Cardiac fibroblast (primary cell): ENCODE measurements at places on chromosomes 2 and 18.

DNA sequence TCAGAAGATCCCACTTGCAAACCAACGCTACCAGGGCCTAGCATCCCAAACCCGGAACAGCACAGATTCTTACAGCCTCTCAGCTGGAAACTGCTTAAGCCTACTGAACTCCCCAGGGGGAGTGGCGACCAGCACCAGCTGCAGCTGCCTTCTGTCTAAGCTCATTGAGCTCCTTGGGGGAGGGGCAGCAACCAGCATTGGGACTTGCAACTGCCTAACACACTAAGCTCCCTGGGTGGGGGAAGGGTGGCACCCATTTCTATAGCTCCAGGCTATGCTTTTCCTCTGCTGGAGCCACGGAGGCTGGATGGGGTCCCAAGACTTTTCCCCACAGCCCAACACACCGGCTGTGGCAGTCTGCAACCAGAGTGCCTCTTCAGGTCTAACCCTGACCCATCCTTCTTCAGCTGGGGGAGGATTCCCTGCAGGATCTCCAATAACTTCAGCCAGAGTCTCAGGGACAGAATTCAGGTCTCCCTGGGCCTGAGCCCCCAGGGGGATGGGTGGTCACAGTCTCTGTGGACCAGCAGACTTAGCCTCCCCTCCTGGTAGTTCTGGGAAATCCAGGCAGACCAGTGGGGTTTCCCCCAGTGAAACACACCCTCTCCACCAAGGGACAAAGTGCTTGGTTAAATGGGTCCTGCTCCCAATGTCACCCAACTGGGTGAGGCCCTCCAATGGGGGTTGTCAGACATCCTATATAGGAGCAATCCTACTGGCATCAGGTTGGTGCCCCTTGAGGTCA lies 45.9 kb upstream of the ITGA4 start:
- DNase-seq = peak; percentile 2

GRCh38 chr18:55166260-55166598 lies 207.0 kb upstream of the CCDC68 start:
- DNase-seq = no peak

DNA sequence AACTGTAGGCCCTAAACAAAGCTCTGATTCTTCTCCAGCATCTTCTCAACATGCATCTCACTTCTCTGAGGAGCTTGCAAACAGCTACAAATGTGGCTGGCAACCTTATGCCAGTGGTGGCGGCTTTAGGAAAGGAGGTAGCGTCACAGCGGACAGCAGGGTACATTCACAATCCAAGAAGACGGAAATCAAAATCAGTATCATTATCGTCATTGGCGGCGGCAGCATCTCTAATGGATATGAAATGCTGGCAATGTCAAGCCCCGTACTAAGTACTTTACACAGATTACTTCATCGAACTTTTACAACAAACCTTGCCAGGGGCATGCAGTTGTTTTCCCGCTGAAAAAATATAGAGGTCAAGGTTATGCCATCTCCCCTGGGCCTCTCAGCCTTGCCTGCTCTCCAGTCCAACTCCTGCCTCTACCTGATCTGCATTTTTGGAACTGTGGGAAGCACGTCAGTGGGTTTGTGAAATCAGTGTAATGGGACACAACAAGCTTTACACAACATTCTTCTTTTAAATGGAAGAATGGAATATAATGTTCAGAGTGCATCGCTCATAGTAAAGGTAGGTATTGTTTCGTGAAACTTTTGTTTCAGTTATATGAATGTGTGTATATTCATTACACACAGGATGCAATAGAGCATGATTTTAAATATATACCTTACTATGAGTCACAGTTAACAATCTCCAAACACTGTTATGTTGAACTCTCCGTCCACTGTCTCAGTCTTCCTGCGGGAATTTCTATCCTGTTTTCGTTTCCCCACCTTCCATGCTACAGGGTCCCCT lies 152.9 kb downstream of the TTC32 start:
- no peak for DNase-seq

GRCh38 chr2:9135822-9136558 lies 70.6 kb upstream of the ASAP2 start:
- no peak for DNase-seq

GRCh38 chr18:10121786-10122515 lies 208.1 kb downstream of the VAPA start:
- DNase-seq = peak; percentile 83

DNA sequence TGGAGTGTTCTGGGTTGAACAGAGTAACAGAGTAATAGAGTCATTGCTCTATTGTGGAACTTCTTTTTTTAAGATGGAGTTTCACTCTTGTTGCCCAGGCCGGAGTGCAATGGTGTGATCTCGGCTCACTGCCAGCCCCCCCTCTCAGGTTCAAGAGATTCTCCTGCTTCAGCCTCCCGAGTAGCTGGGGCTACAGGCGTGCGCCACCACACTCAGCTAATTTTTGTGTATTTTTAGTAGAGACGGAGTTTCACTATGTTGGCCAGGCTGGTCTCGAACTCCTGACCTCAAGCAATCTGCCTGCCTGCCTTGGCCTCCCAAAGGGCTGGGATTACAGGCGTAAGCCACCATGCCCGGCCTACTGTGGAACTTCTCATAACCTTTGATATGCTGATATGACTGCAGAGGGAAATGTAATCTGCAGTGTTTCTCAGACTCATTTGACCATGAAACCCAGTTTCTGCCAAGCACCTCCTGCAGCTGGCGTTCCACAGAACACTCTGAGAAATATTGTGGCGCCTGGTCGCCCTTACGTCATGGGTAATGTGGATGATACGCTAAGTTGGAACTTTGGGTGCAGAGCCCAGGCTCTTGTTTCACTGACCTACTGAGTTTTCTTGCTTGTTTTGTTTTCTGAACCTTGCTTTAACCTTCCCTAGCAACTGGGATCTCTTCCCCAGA lies 213.8 kb downstream of the BCL2 start:
- DNase-seq = no peak

DNA sequence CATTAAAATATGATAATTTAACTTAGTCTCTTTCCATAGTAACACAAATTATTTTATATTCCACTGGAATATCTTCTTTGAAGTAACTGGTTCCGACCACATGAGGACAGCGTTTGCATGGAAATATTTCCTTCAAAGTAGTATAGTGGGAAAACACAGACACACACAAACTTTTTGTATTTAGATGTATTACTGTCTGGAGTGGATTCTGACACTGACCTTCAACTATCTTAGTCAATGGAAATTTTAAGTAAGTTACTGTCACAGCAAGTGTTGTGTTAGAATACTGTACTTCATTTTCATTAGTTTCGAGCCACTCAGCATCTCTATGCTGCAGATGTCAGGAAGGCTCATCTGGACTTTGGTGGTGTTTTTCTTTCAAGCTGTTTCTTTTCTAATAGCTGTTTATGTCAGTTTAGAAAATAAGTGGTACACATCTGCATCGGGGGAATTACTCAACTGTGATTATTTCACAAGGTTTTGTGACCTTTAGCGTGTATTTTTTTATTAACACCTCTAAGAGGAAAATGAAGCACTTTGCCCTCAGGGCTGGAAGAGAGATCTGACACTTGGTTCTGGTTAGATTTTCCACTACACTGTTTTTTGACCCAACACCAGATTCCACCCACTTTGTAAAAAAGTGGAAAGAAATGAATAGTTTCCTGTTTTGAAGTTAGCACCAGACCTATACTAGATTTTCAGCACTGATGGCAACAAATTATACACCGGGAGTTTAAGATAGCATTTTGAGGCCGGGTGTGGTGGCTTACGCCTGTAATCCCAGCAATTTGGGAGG lies 18.9 kb upstream of the THOC1 start:
- peak; percentile 55 for DNase-seq

- no peak for DNase-seq
These were observed 16.3 kb downstream of the IGFBP5 start for GRCh38 chr2:216678813-216679657.

DNA sequence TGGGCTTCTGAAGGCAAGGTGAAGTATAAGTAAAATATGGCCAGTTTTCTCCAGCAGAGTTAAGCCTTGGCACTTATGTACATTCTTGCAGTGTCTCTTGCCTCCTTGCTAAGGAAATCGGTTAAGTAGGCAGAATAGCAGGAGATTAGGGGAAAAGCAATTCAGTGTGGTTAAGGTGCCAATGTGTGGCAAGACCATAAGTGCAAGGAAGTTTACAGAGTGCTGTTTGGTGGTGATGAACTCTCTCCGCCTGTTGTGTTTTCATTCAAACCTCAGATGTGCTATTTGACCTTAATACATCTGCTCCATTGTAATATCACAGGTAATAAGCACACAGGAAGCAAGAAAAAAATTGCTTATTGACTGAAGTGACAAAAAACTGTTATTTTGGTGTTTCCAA lies 156.1 kb downstream of the MGAT5 start:
- DNase-seq = no peak

GRCh38 chr2:140990416-140990815 lies 1140.4 kb downstream of the LRP1B start:
- peak; percentile 53 for DNase-seq

- DNase-seq = no peak
These were observed 92.5 kb downstream of the ZFP36L2 start for GRCh38 chr2:43133708-43134570.

DNA sequence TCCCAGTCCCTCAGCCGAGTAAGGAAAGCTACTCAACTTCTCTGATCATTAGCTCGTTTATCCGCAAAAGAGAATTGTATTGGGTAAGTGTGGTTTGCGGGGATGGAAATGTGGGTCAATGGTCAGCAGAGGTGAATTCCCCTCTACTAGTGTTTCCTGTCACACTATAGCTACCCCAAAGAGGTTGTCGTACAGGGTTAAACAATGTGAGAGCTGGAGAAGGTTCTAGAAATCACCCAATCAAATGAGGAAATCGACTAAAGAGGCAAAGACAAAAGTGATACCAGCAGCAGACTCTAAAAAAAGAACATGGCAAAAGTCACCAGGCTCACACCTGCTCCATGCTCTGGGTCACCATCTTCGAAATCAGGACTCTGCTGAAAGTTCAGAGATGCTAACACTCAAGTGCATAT lies 144.7 kb upstream of the ITGA4 start:
- DNase-seq = no peak

- DNase-seq = no peak
These were observed 175.9 kb downstream of the SH3RF3 start for GRCh38 chr2:109304731-109305470.

GRCh38 chr2:71100195-71100964 lies 29.6 kb downstream of the MCEE start:
- DNase-seq = peak; percentile 76

- DNase-seq = no peak
These were observed 61.5 kb downstream of the BARD1 start for GRCh38 chr2:214747992-214748391.

DNA sequence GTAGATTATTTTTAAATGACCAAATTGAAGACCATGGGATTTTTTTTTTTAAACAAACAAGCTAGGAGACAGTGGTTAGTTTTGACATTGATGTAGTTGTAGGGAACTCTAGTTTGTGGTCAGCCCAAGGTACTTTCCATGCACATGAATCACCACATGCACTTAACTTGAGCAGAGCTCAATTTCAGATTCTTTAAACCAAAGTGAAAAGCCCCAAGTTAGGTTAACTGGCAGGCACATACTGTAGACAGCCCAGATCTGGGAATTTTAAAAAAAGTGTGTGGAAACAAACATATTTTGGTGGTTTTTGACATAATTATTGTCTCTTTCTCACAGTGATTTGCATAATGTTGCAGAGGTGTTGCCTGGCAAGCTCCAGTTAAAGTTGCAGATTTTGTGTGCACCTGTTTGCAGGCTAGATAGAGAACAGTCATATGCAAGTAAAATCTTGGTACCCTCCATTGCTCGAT lies 88.4 kb downstream of the BCL2L11 start:
- peak; percentile 28 for DNase-seq

DNA sequence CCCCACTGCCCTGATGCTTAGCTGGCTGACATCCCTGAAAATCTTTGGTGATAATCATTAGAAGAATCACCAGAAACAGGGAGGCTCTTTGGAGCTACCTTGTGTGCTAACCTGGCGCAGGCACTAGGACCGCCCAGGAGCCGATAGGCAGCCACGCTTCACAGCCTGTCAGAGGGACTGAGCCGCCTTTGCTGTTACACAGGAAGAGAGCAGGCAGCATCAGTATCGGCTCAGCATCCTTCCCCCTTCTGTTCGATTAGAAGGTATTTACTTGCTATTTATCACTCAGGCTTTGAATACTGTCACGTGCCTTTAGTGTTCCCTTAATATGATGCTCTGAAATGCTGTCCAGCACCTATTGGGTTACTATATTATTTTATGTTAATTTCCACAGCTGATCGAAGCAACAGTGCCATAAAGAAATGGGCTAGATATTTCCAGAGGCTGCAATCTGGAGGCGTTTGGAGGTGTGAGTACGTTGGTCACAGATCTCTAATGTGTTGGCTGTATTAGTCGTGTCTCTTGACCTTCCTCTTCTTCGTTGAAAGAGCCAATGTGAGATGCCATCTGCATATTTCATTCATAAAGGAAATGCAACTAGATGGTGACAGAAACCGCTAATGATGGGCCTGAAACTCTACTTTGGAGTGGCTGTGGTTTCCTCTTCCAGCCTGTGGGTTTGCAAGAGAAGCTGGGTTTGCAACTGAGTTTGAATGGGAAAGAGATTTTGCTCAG lies 110.4 kb upstream of the RAB27B start:
- peak; percentile 16 for DNase-seq

DNA sequence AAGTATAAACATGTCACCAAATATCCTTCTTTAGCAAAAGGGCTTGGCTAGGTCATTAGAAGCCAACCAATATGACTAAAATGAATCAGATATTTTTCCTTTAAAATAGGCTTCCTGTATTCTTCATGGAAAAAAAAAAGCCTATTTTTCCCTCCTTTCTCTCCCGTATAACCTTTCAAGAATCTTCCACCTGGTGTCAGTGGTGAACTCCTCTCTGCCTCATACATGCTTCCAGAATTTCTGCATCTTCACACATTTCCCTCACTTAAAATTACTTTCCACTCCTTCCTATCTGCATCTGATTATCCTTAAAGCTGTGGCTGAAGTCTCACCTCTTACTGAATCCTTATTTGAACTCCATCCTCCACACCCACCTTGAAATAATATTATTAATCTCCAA lies 116.9 kb upstream of the FANCL start:
- DNase-seq = no peak

GRCh38 chr2:45432406-45432805 lies 178.7 kb downstream of the SRBD1 start:
- peak; percentile 64 for DNase-seq

- no peak for DNase-seq
These were observed 8.0 kb downstream of the ZNF396 start for GRCh38 chr18:35369126-35369525.

GRCh38 chr2:98027538-98027937 lies 31.8 kb upstream of the TMEM131 start:
- no peak for DNase-seq

DNA sequence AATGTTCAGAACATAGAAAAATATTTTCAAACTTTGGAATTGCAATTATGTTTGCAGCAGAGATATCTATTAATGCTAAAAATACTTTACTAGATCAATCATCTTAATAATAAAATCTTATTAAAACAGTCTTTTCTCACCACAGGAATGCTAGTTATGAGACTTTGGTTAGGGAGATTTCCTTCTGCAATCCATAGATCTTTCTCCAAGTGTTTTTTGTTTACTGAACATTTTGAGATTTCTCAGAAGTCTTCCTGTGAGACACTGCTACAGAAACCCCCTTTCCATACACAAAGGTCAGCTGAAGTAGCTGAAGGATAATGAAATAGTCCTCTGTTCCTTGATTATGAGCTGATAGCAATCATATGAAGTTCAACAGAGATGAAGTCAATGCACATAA lies 59.4 kb upstream of the RAPH1 start:
- DNase-seq = peak; percentile 42
